ENCODE measurements at places on chromosomes 11 and 22.

GRCh38 chr22:39362932-39363331, 13.1 kb downstream of the SYNGR1 start:
- DNase-seq: no peak

- no peak for DNase-seq
These were observed 553.6 kb downstream of the BUD13 start for GRCh38 chr11:116219171-116219635.

GRCh38 chr11:31443802-31444201, 65.6 kb downstream of the IMMP1L start:
- no peak for DNase-seq

- DNase-seq: peak; percentile 71
These were observed at the start of gene UBE2L3 for GRCh38 chr22:21567456-21568346. UBE2L3 (plus strand) TSS chr22:21567714; CDS start chr22:21567745, 31 bp downstream.

DNA sequence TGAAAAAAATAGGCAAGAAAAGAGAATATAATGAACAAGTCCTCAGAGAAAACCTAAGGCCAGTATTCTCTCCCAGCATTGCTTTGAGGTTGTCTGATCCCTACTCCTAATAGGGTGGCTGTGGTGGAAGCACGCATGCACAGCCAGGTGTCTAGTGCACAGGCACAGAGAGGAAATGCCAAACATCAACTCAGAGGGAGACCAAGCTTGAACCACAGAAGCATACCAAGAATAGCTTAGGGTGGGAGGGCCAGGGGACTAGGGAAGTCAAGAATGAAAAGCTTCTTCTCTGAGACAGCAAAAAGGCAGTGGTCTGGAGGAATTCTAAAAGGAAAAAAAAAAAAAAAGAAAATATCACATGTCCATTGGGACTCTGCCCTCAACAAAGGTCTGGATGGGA, 244.1 kb upstream of the API5 start:
- DNase-seq: no peak

GRCh38 chr11:122632181-122632824, 23.2 kb upstream of the UBASH3B start:
- DNase-seq: no peak

DNA sequence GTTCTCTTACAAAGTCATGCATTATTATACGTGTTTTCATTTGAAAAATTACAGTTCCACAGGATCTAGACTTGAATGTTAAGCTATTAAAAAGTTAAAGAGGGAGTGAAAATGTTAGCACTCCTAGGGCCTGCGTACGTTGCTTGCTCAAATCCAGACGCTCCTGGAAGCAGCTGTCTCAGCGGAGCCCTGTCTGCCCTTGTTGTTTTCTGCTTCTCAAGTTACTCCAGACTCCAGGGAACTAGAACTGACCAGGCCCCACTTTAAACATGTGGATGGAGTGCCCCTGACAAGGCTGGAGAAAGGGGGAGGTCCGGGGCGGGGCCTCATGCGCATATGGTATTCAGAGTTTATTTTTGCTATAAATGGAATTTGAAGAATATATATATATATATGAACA, 9.6 kb downstream of the PARVB start:
- DNase-seq: no peak

DNA sequence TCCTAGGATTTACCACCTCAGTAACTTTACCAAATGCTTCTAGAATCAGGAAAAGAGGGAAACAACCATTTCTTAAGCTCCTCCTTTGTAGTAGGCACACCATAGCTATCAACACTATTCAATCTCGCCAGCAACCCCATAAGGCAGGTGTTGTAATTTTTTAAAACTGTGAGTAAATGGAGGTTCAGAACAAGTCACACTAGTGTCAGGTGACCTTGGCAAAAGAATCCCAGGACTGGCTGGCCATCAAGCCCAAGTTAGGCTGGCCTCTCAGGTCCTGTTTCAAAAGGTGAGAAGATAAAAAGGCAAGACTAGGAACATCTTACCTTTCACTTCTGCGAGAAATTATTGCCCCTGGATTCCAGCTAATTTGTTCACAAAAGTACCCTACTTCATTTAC, 713 bp downstream of the TOP3B start:
- DNase-seq: no peak

All from NCI-H526 (cell line).